ENCODE measurements at places on chromosomes 13 and 19. TPM values are rescaled to one million over a fixed set of nuclear protein-coding genes. Genes with fewer than 3 reads are reported as not detected.

The EBI3 gene
- not detected for total RNA-seq

The PNMA8A gene
- 2.3 TPM for total RNA-seq

The EDDM13 gene
- total RNA-seq = not detected

The PNMA8B gene
- total RNA-seq = not detected

The SHISA2 gene
- 49.9 TPM for total RNA-seq

The CCDC194 gene
- not detected for total RNA-seq

The MYPOP gene
- 1.7 TPM for total RNA-seq

The ACP7 gene
- total RNA-seq = 0.43 TPM

The C1QTNF9B gene
- not detected for total RNA-seq

The SIGLEC14 gene
- not detected for total RNA-seq

The NXNL1 gene
- total RNA-seq = not detected

The FUT2 gene
- 6.0 TPM for total RNA-seq

The SPINT2 gene
- 2,177 TPM for total RNA-seq

The ZNF534 gene
- total RNA-seq = not detected

The CELF5 gene
- under 0.01 TPM for total RNA-seq

The C19orf44 gene
- total RNA-seq = 1.2 TPM

The KLHL1 gene
- total RNA-seq = not detected

The ZNF730 gene
- 0.21 TPM for total RNA-seq

The B3GNT8 gene
- 1.7 TPM for total RNA-seq

The GTF2F1 gene
- 27.7 TPM for total RNA-seq

The ATP12A gene
- total RNA-seq = 2.6 TPM

The OR7A5 gene
- not detected for total RNA-seq

The IQCN gene
- not detected for total RNA-seq

The HPN gene
- total RNA-seq = 0.72 TPM

The KLK5 gene
- 23.6 TPM for total RNA-seq

The GDF15 gene
- 79.5 TPM for total RNA-seq

The MYO1F gene
- not detected for total RNA-seq

The WDR62 gene
- 0.72 TPM for total RNA-seq

The DENND1C gene
- total RNA-seq = under 0.01 TPM

The MVB12A gene
- total RNA-seq = 47.2 TPM

The PRR12 gene
- total RNA-seq = 0.96 TPM

The ZNF541 gene
- not detected for total RNA-seq

The ZNF729 gene
- not detected for total RNA-seq

The COX7A1 gene
- 3.0 TPM for total RNA-seq

The C19orf38 gene
- total RNA-seq = 1.7 TPM

The SCN1B gene
- total RNA-seq = 0.48 TPM

The TEX26 gene
- not detected for total RNA-seq

The POU2F2 gene
- 0.21 TPM for total RNA-seq

Data from tracheal epithelial cell (primary cell).